ENCODE measurements at places on chromosomes 2 and 18.

- DNase-seq, result no peak
Observed at GRCh38 chr2:113229795-113230194, 48.9 kb downstream of the PAX8 start.

DNA sequence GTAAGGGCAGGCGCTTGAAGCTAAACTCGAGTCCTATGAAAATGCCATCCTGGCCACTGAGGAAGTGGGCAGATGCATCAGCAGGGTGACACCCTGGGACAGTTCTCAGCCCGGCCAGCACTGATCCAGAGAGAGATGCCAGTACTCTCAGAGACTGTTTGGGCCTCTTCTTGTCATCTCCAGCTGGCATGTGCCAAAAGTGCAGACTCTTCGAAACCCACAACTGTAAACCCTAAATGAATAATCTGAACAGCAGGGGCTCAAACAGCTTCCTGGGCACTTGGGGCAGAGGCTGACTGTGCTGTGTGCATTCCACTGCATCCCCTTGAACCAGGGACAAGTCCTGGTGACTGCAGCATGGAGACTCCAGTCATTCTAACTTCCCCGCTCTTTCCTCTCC, 204.2 kb upstream of the SMAD2 start:
- DNase-seq, result no peak

DNA sequence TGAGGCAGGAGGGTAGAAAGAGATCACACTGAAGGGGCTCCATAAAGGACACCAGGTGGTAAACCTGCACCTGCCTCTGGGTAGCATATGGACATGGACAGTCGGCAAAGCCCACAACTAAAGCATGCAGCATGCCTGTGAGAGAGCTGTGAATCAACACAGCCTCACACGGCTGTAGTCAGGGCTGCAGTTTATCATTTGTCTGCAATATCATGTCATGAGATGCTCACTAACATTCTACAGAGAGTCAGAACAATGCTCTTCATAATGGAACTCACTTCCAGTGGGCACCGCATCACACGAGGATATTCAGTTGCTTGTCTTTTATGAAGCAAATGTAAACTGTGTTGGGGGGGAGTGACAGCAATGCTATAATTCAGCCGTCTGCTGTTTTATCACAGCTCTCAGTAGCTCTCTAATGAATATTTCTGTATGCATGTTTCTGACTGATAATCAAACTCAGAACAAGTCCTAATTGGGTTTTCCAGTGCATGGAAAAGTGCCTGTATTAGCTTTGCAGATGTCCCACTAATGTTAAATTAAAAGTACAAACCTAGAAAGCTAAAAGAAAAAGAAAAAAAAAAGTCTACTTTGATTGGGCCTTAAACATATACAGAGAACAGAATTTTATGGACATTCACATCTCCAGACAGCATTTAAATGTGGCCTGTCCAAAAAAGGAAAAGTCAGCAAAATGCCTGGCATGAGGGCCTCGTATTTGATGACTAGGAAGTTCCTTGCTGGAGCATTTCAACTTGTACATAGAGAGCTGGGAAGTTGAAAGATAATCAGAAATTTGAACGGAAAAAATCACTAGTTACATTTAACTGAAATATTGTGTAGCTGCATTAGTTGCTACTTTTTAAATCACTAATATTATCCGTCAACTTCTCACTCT, 406.1 kb upstream of the SOX11 start:
- no peak for DNase-seq

DNA sequence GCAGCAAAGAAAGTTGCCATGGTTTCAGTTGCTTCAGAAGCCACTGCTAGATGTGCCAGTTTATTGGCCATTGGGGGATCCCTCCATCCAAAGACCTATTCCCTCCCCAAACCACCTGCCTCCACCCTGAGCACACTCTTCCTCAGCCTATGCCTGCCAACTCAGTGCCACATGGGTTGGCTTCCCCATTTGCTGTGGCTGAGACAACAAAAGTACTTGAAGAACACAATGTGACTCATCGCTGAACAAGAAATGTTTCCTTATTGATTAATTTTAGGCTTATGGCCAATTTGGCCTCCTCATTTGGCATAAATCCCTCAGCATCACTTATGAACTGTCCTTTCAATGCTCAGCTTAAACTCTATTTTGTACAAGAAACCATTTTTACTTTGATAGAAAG, 215.9 kb downstream of the TMEM247 start:
- no peak for DNase-seq

DNA sequence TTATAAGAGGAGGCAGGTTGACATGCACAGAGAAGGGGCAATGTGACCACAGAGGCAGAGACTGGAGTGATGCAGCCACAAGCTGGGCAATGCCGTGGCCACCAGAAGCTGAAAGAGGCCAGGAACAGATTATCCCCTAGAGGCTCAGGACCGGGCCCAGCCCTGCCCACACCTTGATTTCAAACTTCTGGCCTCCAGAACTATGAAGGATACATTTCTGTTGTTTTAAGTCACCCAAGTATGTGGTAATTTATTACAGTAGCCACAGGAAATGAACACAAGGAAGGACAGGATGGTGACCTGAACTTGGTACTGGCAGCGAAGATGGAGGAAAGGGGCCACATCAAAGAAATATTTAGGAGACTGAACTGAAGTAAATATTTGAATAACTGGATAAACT, 66.8 kb upstream of the RIOK3 start:
- no peak for DNase-seq

- DNase-seq, result no peak
Observed at GRCh38 chr2:81148323-81148722, 843.8 kb upstream of the LRRTM1 start.

GRCh38 chr18:7725473-7725872, 158.4 kb downstream of the PTPRM start:
- no peak for DNase-seq

- DNase-seq, result no peak
Observed at GRCh38 chr2:158325031-158325781, 131.3 kb downstream of the CCDC148 start.

DNA sequence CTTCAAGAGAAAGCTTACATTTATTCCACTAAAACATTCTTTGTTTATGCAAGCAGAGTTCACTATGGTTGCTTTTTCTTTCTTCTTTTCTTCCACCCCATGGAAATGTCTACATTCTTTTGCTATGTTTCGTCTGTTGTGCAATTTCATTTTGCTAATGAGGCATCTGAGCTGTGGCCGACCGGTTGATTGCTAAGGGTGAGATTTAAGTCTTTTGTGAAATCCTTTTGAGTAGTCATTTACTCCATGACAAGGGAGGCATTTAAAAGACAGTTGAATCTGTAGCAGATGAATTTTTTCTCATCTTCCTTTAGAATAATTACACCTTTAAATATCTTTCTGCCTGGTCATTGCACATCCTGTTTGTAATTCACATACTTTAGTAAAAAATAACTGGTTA, 324.1 kb upstream of the THUMPD2 start:
- no peak for DNase-seq

DNA sequence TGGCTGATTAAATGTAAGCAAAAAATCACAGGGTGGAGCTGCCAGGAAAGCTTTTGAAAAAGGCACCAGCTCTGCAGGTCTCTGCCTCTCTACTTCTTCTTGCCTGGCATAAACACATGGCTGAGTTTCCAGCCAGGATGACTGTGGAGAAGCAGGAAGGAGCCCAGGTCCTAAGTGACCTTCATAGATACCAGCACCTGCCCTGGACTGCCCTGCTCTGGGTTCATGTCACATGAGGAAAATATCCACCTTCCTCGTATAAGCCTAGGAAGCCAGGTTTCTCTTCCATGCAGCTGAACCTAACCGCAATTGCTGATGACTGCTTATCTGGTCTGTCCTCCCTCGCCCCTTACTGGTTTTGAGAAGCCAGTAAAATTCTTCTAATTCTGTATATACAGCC, 47.8 kb upstream of the CREB1 start:
- no peak for DNase-seq

- DNase-seq, result no peak
Observed at GRCh38 chr2:179443180-179443579, 178.5 kb upstream of the SESTD1 start.

DNA sequence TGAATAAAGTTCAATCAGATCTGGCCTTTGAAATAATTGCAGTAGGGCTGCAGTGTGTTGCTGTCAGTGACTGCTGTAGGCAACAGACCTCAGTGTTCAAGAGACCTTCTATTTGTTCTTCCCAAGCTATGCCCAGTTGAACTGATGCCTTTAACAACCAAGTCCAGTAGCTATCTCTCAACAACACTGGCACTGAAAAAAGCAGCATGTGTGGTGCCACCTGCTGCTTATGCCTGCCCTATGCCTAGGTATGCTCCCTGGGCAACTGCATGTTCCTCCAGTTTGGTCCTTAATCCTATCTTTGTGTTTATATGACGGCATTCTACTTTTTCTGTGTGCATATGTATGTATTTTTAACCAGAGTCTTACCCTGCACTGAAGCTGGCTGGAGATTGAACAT, 523.9 kb upstream of the MEX3C start:
- DNase-seq, result no peak

DNA sequence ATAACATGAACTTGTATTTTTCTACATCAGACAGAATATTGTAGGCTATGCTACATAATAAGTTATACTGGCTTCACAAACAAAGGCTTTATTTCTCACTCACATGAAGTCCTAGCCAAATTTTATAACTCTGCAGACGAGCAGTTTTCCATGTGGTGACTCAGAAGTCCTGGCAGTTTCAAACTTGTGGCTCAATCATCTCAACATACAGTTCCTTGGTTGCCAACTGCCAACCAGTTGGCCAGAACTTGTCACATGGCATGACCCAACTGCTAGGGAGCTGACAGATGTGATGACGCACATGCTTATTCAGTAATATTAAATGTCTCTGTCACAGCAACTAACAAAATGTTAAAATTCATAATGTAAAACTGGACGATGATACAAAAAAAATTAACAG, 63.8 kb upstream of the ZC3H15 start:
- no peak for DNase-seq

- no peak for DNase-seq
Observed at GRCh38 chr18:23397907-23398306, 55.2 kb upstream of the RIOK3 start.

GRCh38 chr2:51013079-51013932, 18.6 kb downstream of the NRXN1 start:
- no peak for DNase-seq

DNA sequence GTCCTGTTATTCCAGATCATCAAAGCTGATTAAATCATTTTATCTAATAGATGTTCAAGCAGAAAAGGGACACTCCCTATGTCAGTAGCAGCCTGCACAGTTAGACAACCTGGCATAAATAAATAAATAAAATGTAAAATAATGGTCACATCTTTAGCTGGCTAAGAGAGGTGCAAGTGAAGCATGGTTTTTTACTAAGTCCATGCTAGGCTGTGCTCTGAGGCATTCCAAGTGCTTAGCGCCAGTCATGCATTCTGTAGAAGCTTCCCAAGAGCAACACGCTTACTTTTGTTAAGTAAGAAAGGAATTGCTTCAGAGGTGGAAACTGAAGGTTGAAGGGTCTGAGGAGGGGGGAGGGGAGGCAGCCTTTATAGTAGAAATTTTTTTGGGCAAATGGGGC, 351.2 kb downstream of the CDH2 start:
- no peak for DNase-seq

- no peak for DNase-seq
Observed at GRCh38 chr2:6700335-6700734, 165.4 kb downstream of the CMPK2 start.

GRCh38 chr2:211068108-211068780, 511.8 kb downstream of the CPS1 start:
- DNase-seq, result no peak

DNA sequence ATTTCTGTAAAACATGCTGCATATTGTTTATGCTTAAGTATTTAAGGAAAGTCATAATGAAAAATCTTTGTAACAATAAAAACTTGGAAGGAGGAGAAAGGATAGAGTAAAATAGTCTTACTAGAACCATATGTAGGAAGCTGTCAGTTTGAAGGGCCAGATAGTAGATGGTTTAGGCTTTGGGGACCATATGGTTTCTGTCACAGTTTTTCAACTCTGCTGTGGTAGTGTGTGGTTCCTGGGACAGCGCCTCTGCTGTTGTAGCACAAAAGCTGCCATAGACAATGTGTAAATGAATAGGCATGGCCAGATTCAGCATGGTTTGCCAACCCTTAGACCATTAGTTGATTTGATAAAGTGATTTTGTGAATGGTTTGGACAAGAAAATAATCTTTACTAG, 75.5 kb downstream of the SLC39A10 start:
- DNase-seq, result no peak

DNA sequence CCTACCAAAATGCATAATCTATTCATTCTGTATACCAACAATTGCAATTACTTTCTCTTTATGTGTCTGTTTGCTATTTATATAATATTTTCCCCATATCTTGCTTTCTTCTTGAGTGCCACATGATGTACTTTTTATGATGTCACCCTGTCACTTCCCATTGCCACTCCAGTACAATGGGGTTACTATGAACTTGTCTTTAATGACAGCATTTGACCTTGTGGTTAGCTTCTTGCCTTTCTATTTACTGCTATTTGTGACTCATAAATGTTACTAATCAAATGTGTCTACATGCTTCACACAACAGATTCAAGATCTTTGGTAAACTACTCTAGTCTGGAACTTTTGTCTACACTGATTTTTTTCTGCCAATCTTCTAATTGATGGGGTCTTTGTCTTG, 486.3 kb downstream of the NR4A2 start:
- no peak for DNase-seq

GRCh38 chr2:65159906-65160305, 30.0 kb upstream of the RAB1A start:
- no peak for DNase-seq

- no peak for DNase-seq
Observed at GRCh38 chr2:187877391-187877790, 323.2 kb upstream of the TFPI start.

DNA sequence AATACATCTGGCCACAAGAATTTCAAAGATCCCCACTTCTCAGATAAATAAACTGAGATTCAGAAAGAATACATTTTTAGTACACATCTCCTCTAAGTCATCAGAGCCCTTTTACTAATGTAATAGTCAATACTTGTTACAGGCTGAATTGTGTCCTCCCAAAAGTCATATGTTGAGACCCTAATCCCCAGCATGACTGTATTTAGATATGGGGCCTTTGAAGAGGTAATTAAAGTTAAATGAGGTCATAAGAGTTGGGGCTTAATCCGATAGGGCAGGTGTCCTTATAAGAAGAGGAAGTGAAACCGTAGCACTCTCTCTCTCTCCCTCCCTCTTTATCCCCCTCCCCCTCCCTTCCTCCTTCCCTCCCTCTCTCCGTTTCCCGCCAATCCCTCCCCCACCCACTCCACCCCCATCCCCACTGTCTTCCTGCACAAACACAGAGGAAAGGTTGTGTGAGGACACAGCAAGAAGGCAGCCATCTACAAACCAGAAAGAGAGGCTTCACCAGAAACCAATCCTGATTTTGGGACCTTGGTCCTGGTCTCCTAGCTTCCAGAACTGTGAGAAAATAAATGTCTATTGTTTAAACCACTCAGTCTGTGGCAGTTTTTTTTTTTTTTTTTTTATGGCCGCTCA, 66.6 kb upstream of the ZNF397 start:
- DNase-seq, result no peak

- no peak for DNase-seq
Observed at GRCh38 chr2:74578408-74578807, 23.9 kb downstream of the DOK1 start.
